Activated CD4-positive, alpha-beta T cell treated with anti-CD3 and anti-CD28 coated beads, Interleukin-2, amount 50 U/mL, for 48 hours (primary cell): ENCODE measurements at places on chromosomes 16 and 17.
A peak's percentile ranks its signal among the peaks of the same experiment; 100 is the strongest.

- DNase-seq = no peak
These were observed 11.1 kb upstream of the SMPD3 start for GRCh38 chr16:68459457-68459856.

DNA sequence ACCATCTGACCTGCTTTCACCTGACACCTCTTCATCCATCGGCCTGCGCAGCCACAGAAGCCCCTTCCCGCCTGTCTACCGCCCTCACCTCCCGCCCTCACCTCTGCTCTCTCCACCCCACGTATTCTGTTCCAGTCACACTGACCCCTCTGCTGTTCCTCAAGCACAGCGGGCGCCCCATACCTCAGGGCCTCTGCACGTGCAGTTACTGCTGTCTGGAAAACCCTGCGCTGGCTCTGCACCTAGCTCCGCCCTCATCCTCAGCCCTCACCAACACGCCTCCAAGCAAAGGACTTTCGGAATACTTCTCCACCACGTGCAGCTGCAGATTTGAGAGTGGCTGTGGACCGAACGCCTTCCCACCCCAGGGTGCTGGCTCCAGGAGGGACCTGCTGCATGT lies 24.6 kb upstream of the PABPN1L start:
- DNase-seq = no peak

GRCh38 chr16:17177959-17178905 lies 292.5 kb downstream of the XYLT1 start:
- DNase-seq = no peak

DNA sequence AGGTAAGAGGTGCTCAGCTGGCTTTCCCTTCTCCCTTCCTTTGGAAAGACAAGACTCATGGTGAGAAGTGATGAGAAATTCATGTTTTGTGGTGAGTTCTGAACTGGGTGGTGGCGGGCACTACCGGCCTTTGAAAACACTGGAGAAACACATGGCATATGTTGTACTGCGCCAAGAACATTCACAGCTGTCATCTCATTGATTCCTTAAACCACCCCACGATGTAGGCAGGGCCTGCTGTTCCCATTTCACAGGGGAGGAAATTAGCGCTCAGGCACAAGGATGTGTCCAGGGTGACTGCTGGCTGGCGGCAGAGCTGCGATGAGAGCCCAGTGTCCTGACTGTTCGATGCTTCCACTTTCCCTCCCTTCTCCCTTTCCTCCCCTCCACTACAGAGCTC lies 1.6 kb upstream of the DOC2B start:
- DNase-seq = no peak

- DNase-seq = peak; percentile 23
These were observed 238.8 kb downstream of the MRTFB start for GRCh38 chr16:14309906-14310305.

GRCh38 chr17:75592348-75593020 lies 4.9 kb downstream of the MYO15B start:
- DNase-seq = no peak

DNA sequence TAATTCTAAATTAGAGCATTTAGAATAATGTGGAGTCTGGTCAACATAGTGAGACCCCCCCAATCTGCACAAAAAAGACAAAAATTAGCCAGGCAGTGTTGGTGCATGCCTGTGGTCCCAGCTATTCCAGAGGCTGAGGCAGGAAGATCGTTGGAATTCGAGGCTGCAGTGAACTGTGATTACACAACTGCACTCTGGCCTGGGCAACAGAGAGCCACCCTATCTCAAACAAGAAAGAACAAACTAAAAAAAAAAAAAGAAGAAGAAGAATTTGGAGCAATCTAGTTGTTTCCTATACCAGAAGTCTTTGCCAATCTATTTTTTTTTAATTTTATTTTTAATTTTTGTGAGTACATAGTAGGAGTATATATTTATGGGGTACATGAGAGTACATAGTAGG lies 6.0 kb downstream of the CETP start:
- no peak for DNase-seq

GRCh38 chr17:57597531-57598453 lies 147.3 kb downstream of the CCDC182 start:
- peak; percentile 53 for DNase-seq
